ENCODE measurements at places on chromosomes 12 and 14.

DNA sequence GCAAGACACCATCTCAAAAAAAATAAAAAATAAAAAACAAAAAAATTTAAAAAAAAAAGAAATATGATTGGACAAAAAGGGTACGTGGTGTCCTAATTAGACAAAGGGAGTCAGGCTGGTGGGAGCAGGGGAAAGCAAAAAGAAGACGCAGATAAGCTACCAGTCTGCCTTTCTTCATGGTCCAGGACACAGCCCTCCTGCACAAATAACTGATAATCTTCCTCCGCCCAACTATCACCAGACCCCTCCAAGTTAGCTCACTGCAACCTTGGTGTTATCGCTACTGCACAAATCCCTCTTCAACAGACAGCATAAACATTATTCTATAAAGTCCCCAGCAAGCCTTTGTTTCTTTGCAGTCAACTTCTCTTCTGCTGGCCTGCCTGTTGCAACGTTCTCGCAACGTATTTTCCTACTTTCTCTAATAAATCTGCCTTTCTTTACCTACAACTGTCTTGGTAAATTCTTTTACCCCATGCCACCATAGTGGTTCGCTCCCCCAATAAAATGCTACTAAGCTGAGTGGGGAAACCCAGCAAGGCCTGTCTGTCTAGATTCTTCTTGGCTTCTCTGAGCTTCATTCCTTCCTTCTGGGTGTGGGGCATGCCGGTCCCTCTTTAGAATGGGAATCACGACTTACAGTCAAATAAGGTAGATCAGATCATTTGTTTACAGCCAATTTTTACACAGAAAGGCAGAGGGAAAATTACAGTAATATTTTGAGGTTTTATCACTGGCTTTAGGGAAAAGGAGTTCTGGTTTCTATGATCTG, 14.6 kb upstream of the DNAL1 start:
- peaks cover 33% of the 10 kb centered on the region for H3K27me3 ChIP-seq
- no peaks in the 10 kb centered on the region for H3K36me3 ChIP-seq
- H3K4me3 ChIP-seq, result no peak overlapping the region
- peaks cover 6% of the 10 kb centered on the region for H3K4me1 ChIP-seq
- H3K27ac ChIP-seq, result no peak overlapping the region

GRCh38 chr14:24693353-24693737, 59.4 kb upstream of the GZMB start:
- H3K27me3 ChIP-seq, result peaks cover 5% of the 10 kb centered on the region
- H3K4me3 ChIP-seq, result no peak overlapping the region
- DNase-seq, result no peak
- H3K27ac ChIP-seq, result peak overlapping the region; percentile 81

- peaks cover 5% of the 10 kb centered on the region for H3K27me3 ChIP-seq
- DNase-seq, result no peak
- H3K4me3 ChIP-seq, result no peak overlapping the region
- peaks cover 58% of the 10 kb centered on the region for H3K36me3 ChIP-seq
- peak overlapping the region; percentile 42 for H3K27ac ChIP-seq
- H3K4me1 ChIP-seq, result peaks cover 22% of the 10 kb centered on the region
These were observed 23.0 kb downstream of the RASSF3 start for GRCh38 chr12:64633011-64633939.

DNA sequence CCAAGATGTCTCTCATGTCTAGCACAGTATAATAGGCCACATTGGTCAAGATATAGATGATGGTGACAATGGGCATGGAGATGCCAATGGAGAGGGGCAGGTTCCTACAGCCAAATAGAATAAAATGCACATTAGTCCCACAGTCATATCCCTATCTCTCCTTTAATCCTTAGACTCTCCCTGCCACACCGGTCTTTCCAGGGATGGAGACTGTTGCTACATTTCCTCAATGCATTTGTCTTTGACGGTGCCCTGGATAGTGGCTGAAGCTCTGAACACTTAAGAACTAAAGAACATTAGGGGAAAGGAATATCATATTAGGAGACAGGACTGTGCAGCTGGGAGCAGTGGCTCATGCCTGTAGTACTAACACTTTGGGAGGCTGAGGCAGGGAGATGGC, 9.7 kb downstream of the OXA1L start:
- H3K36me3 ChIP-seq, result peaks cover 12% of the 10 kb centered on the region
- H3K27ac ChIP-seq, result no peak overlapping the region
- DNase-seq, result no peak
- H3K4me3 ChIP-seq, result no peak overlapping the region
- no peaks in the 10 kb centered on the region for H3K27me3 ChIP-seq
- peaks cover 13% of the 10 kb centered on the region for H3K4me1 ChIP-seq

DNA sequence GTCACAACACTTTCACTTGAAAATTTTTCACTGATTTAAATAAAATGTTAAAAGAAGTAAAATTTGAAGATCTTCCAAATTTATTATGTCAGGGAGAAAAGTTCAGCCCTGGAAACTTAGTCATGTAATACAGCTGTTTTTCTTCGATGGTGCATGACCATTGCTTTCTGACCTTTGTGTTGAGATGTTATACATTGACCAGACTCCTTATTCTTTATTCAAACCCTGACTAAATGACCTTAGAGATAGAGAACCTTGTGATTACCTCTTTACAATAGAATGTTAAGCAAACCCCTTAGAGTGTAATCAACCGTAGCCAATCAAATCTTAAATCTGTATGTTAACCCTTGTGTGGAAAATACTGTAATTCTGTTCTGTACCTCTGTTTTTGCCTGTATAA, 34.5 kb downstream of the PLCZ1 start:
- peaks cover 3% of the 10 kb centered on the region for H3K27me3 ChIP-seq
- H3K36me3 ChIP-seq, result no peaks in the 10 kb centered on the region
- no peak for DNase-seq
- H3K4me1 ChIP-seq, result no peaks in the 10 kb centered on the region
- H3K27ac ChIP-seq, result no peak overlapping the region

- H3K36me3 ChIP-seq, result no peaks in the 10 kb centered on the region
- no peak for DNase-seq
- no peak overlapping the region for H3K27ac ChIP-seq
- no peak overlapping the region for H3K4me3 ChIP-seq
- peaks cover 3% of the 10 kb centered on the region for H3K27me3 ChIP-seq
These were observed 6.6 kb downstream of the PLBD1 start for GRCh38 chr12:14560904-14561574.

- H3K27me3 ChIP-seq, result peaks cover 4% of the 10 kb centered on the region
- no peak for DNase-seq
- H3K4me3 ChIP-seq, result no peak overlapping the region
- H3K27ac ChIP-seq, result no peak overlapping the region
These were observed 27.1 kb upstream of the DICER1 start for GRCh38 chr14:95184413-95184790.

- no peaks in the 10 kb centered on the region for H3K27me3 ChIP-seq
- H3K4me3 ChIP-seq, result no peak overlapping the region
- H3K36me3 ChIP-seq, result no peaks in the 10 kb centered on the region
- no peak for DNase-seq
- peaks cover 22% of the 10 kb centered on the region for H3K4me1 ChIP-seq
- H3K27ac ChIP-seq, result peak overlapping the region; percentile 19
These were observed 44.7 kb downstream of the PALS1 start for GRCh38 chr14:67285876-67286452.

GRCh38 chr12:24175929-24176328, 226.5 kb upstream of the SOX5 start:
- H3K27ac ChIP-seq, result peak overlapping the region; percentile 42
- DNase-seq, result no peak
- H3K4me3 ChIP-seq, result no peak overlapping the region

GRCh38 chr12:79452906-79453305, 237.9 kb downstream of the PAWR start:
- DNase-seq, result no peak
- no peaks in the 10 kb centered on the region for H3K36me3 ChIP-seq
- peaks cover 40% of the 10 kb centered on the region for H3K4me1 ChIP-seq
- H3K4me3 ChIP-seq, result no peak overlapping the region
- H3K27me3 ChIP-seq, result no peaks in the 10 kb centered on the region

GRCh38 chr12:104643093-104643818, 186.5 kb downstream of the CHST11 start:
- H3K4me3 ChIP-seq, result no peak overlapping the region
- H3K4me1 ChIP-seq, result peaks cover 6% of the 10 kb centered on the region
- H3K27ac ChIP-seq, result no peak overlapping the region

- peaks cover 13% of the 10 kb centered on the region for H3K36me3 ChIP-seq
- H3K27ac ChIP-seq, result no peak overlapping the region
- H3K27me3 ChIP-seq, result peaks cover 6% of the 10 kb centered on the region
- DNase-seq, result no peak
- peaks cover 11% of the 10 kb centered on the region for H3K4me1 ChIP-seq
These were observed 91.5 kb downstream of the KCNK10 start for GRCh38 chr14:88231603-88232002.

DNA sequence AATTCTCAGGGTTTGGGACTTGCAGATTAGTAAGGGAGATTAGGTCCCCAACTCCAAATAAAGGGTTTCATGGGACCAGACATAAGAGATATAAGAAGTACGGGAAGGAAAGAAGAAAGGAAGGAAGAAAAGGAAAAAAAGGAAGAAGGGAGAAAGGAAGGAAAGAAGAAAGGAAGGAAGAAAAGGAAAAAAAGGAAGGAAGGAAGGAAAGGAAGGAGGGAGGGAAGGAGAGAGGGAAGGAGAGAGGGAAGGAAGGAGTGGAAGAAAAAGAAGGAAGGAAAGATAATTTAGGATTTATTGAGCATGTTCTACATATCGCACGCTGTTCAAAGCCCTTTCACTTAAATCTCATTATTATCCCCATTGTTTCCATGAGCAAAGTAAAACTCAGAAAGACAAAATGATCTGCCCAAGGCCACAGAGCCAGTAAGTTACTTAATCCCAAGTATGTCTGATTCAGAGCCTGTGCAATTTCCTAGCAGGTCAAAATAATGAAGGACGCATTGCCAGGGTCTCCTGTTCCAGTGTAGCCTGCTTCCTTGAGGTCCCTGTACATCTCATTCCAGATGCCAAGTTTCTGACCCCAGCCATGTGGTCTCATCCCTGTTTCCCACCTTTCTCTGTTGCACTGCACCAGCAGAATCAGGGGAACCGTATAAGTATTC, 3.9 kb upstream of the HDAC7 start:
- no peak overlapping the region for H3K27ac ChIP-seq
- H3K4me3 ChIP-seq, result no peak overlapping the region
- H3K27me3 ChIP-seq, result no peaks in the 10 kb centered on the region

GRCh38 chr14:22560662-22561365, 28.2 kb downstream of the DAD1 start:
- peaks cover 61% of the 10 kb centered on the region for H3K4me1 ChIP-seq
- no peak overlapping the region for H3K4me3 ChIP-seq
- peak overlapping the region; percentile 74 for H3K27ac ChIP-seq
- H3K36me3 ChIP-seq, result peaks cover 14% of the 10 kb centered on the region
- peaks cover 6% of the 10 kb centered on the region for H3K27me3 ChIP-seq

GRCh38 chr12:55548756-55549155, 646 bp upstream of the OR6C4 start:
- no peak overlapping the region for H3K27ac ChIP-seq
- no peaks in the 10 kb centered on the region for H3K4me1 ChIP-seq
- DNase-seq, result no peak
- no peak overlapping the region for H3K4me3 ChIP-seq
- H3K36me3 ChIP-seq, result no peaks in the 10 kb centered on the region
- H3K27me3 ChIP-seq, result peaks cover 14% of the 10 kb centered on the region

GRCh38 chr14:20400965-20401593, 12.2 kb downstream of the TEP1 start:
- H3K4me1 ChIP-seq, result no peaks in the 10 kb centered on the region
- H3K36me3 ChIP-seq, result peaks cover 54% of the 10 kb centered on the region
- no peak for DNase-seq
- H3K27me3 ChIP-seq, result no peaks in the 10 kb centered on the region

All from nephron progenitor cell (in vitro differentiated cells).